Hepatocyte (in vitro differentiated cells): ENCODE measurements at places on chromosomes 13 and 19. TPM values are rescaled to one million over a fixed set of nuclear protein-coding genes. Genes with fewer than 3 reads are reported as not detected.

GRCh38 chr19:43727593-43727853 is 11.6 kb downstream of the IRGC start:
- no peak for DNase-seq
- no peak overlapping the region for H3K4me3 ChIP-seq
- no peaks in the 10 kb centered on the region for H3K4me1 ChIP-seq
- H3K27ac ChIP-seq: no peak overlapping the region

Gene CEACAM1
- polyA plus RNA-seq: 20.8 and 21.1 TPM in 2 replicates

DNA sequence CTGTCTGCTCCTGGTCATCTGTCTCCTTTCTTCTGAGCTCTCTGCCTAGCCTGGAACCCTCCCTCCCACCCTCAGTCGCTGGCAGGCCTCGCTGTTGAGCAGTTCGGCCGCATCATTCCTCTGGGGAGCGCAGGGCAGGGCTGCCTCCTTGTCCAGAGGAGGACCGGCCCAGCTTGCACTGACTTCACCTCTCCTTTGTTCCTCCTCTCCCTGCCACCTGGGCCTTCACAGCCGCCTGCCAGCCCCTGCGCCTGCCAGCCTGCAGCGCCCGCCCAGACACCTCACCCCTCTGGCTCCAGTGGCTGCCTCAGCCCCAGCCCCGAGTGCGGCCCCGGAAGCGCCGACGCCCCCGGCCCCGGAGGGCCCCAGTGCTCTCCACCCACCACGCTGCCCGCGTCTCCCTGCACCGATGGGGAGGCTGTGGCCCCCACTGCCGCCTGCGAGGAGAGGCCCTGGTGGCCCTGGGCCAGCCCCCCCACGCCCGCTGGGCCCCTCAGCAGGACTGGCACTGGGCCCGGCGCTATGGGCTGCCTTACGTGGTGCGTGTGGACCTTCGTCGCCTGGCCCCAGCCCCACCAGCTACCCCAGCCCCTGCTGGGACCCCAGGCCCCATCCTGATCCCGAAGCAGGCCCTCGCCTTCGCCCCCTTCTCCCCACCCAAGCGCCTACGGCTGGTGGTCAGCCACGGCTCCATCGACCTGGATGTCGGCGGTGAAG is 7.2 kb downstream of the KMT5C start:
- H3K27ac ChIP-seq: no peak overlapping the region
- H3K4me3 ChIP-seq: no peak overlapping the region
- no peaks in the 10 kb centered on the region for H3K36me3 ChIP-seq
- DNase-seq: no peak
- H3K4me1 ChIP-seq: no peaks in the 10 kb centered on the region

DNA sequence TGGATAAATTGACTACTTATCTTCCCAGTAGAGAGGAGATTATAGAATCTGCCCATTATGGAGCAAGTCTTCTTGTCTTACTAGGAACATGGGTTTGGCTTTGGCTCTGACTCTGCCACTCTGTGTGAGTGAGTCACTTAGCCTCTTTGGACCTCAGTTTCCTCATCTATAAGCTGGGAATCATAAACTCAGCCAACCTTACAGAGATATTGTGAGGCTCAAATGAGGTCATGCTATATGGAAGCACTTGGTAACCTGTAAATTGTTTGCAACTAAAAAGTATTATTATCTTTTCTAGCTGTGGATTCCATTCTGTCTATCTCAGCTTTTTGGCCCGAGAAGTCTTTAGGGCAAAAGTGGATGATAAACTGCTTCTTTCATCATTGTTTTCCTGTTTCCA is 186.8 kb upstream of the TSC22D1 start:
- no peak for DNase-seq
- peaks cover 54% of the 10 kb centered on the region for H3K4me1 ChIP-seq
- H3K27ac ChIP-seq: no peak overlapping the region
- no peak overlapping the region for H3K4me3 ChIP-seq

- peaks cover 37% of the 10 kb centered on the region for H3K4me1 ChIP-seq
- no peaks in the 10 kb centered on the region for H3K36me3 ChIP-seq
- no peak for DNase-seq
- no peak overlapping the region for H3K4me3 ChIP-seq
- H3K27me3 ChIP-seq: no peaks in the 10 kb centered on the region
- peak overlapping the region; percentile 73 for H3K27ac ChIP-seq
Observed at GRCh38 chr19:49954933-49955332, 6.0 kb downstream of the SIGLEC11 start.

Gene ADGRE3
- polyA plus RNA-seq: not detected in 2 replicates

DNA sequence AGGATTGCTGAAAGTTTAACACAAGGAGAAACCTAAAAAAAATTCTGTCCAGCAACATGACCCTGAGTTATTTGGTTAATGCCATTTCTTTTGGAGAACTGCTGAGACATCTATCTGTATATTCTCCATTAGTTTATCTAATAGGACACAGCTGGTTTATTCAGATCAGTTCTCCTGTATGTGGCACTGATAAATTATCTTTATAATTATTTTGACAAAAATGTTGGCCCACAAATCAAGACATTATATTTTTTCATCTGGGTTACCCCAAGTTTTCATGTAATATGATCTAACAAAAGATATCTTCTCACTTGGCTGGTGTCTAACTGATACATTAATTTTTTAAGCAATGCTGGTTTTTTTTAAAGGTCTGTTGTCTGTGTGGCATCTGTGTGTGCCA is 231.4 kb downstream of the KLF12 start:
- no peak for DNase-seq
- no peak overlapping the region for H3K4me3 ChIP-seq
- H3K36me3 ChIP-seq: no peaks in the 10 kb centered on the region
- no peaks in the 10 kb centered on the region for H3K4me1 ChIP-seq

Gene TPGS1
- polyA plus RNA-seq: 61.0 and 69.0 TPM in 2 replicates

DNA sequence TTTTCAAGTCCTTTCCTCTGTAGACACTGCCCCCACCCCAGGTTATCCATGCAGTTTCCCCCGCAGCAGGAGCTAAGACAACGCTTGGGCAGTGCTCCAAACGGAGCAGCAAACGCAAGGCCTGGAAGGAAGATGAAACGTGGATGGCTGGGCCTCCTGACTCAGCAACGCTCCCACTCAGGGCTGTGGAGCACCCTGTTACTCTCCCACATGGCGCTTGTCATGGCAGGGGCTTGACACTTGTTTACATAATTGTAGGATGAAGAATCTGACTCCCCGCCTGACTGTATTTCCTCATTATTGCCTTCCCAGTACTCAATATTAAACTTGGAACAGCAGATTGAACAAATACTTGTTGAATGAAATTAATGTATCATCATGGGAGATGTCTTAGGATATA is 799 bp upstream of the C1QTNF9B start:
- H3K4me1 ChIP-seq: no peaks in the 10 kb centered on the region
- H3K27me3 ChIP-seq: peaks cover 17% of the 10 kb centered on the region
- H3K4me3 ChIP-seq: no peak overlapping the region
- DNase-seq: no peak
- H3K36me3 ChIP-seq: no peaks in the 10 kb centered on the region

GRCh38 chr19:44745341-44745831 is 3.1 kb upstream of the BCL3 start:
- peaks cover 49% of the 10 kb centered on the region for H3K4me1 ChIP-seq
- H3K4me3 ChIP-seq: no peak overlapping the region
- H3K36me3 ChIP-seq: no peaks in the 10 kb centered on the region
- peak; percentile 81 for DNase-seq
- no peaks in the 10 kb centered on the region for H3K27me3 ChIP-seq

- H3K27me3 ChIP-seq: no peaks in the 10 kb centered on the region
- no peak for DNase-seq
- no peak overlapping the region for H3K4me3 ChIP-seq
- H3K4me1 ChIP-seq: peaks cover 18% of the 10 kb centered on the region
Observed at GRCh38 chr19:21603431-21604231, 98.2 kb downstream of the ZNF429 start.

GRCh38 chr19:4508698-4509097 is 9.6 kb downstream of the PLIN4 start:
- no peaks in the 10 kb centered on the region for H3K27me3 ChIP-seq
- H3K4me3 ChIP-seq: no peak overlapping the region
- H3K36me3 ChIP-seq: no peaks in the 10 kb centered on the region
- no peak for DNase-seq

DNA sequence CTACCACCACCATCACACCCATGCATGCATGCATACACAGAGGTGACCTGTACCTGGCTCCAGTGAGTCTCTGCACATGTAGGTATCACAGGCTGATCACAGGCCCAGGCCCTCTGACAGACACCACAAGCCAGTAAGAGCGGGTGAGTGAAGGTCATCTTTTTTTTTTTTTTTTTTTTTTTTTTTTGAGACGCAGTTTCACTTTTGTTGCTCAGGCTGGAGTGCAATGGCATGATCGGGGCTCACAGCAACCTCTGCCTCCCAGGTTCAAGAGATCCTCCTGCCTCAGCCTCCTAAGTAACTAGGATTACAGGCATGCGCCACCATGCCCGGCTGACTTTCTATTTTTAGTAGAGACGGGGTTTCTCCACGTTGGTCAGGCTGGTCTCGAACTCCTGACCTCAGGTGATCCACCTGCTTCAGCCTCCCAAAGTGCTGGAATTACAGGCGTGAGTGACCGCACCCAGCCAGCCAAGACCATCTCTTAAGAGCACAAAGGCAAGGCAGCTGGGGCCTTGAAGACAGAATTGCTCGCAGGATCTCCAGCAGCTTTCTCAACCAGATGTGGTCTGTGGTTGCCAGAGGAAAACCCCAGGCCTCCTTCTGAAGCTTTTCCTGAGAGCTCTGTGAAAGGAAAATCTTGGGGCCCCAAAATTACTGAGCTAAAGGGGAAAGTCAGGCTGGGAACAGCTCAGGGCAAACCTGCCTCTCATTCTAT is 3.2 kb upstream of the NKG7 start:
- no peaks in the 10 kb centered on the region for H3K36me3 ChIP-seq
- no peak for DNase-seq
- H3K4me1 ChIP-seq: no peaks in the 10 kb centered on the region
- H3K27me3 ChIP-seq: no peaks in the 10 kb centered on the region
- no peak overlapping the region for H3K4me3 ChIP-seq

DNA sequence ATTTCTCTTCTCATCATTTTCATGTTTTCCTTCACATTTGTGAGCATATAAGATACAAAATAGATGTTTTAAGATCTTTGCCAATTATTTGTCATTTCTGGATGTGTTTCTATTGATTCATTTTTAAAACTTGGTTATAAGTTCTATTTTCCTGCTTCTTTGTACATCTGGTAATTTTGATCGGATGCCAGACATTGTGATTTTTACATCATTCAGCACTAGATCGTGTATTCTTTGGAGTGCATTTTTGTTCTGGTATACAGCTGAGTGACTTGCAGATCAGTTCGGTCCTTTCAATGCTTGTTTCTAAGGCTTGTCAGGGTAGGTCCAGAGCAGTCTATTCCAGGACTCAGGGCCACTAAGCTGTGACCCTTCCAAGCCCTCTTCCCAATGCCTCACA is 198.2 kb downstream of the KLF12 start:
- H3K36me3 ChIP-seq: no peaks in the 10 kb centered on the region
- H3K27me3 ChIP-seq: no peaks in the 10 kb centered on the region
- H3K4me3 ChIP-seq: no peak overlapping the region
- DNase-seq: no peak

DNA sequence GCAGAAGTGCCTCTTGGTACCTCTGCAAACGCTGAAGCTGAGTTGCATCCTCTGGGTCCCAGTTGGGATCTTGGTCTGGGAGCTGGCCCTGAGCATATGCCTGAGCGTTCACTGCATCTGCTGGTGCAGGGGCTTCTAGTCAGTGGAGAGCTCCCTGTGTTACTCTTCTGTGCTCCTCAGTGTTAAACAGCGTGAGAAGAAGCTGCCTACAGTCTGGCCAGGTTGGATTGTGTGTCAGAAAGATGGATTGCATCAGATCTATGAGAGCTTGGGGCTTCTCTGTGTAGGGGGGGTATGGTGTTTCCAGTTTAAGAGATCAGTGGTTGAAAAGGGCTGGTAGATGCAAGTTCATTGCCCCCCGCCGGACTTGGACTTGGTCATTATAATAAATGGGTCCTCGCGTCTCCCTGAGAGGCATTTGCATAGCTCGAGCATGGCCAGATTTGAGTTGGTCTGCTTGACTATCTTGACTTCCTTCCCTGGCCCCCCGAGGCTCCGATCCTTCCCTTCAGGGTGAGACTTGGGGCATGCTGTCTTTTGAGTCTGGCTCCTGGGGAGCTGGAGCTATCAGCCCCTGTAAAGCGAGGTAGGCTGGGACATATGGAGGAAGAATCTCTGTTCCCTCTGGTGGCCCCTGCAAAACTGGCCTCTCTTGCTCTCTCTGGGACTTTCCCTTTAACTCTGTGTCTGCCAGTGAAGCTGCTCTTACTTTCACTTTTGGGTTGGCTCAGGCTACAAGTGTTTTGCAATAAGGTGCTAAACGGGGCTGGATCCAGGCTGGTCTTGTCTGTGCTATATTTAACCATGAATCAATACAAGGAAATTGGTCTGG is 52.9 kb downstream of the OR10H4 start:
- H3K4me3 ChIP-seq: no peak overlapping the region
- H3K27ac ChIP-seq: no peak overlapping the region
- no peaks in the 10 kb centered on the region for H3K36me3 ChIP-seq
- DNase-seq: no peak

DNA sequence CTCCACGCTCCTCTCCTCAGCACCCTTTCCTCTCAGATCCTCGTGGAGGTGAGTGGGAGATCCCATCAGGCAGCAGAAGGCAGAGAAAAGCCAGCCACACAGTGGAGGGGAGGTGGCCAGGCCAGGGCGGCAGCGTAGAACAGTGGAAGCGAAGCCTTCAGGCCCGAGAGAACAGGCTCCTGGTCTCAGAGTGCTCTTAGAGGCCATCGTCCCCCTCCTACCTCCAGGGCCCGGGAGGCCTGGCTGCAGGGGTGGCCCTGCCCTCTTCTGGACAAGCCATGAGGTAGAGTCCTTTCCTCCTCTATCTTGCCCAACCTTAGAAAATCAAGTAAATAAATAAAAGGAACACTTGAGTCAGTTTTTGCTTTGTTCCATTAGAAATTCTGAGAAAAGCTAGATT is 202.0 kb downstream of the KATNAL1 start:
- H3K27ac ChIP-seq: no peak overlapping the region
- no peaks in the 10 kb centered on the region for H3K36me3 ChIP-seq
- no peak overlapping the region for H3K4me3 ChIP-seq
- DNase-seq: peak; percentile 53
- H3K4me1 ChIP-seq: peaks cover 24% of the 10 kb centered on the region

GRCh38 chr19:52889931-52890330 is 7.5 kb downstream of the ZNF320 start:
- H3K36me3 ChIP-seq: peaks cover 14% of the 10 kb centered on the region
- H3K4me3 ChIP-seq: no peak overlapping the region
- H3K27ac ChIP-seq: no peak overlapping the region
- no peak for DNase-seq
- no peaks in the 10 kb centered on the region for H3K27me3 ChIP-seq

Gene GJB2
- polyA plus RNA-seq: 5.9 and 11.1 TPM in 2 replicates
